Stimulated activated CD4-positive, alpha-beta T cell treated with anti-CD3 and anti-CD28 coated beads, Interleukin-2, amount 100 ng/mL, for 24 hours (primary cell): ENCODE measurements at places on chromosomes 4 and X.

- no peak for DNase-seq
Observed at GRCh38 chr4:156628858-156629257, 342.7 kb downstream of the PDGFC start.

GRCh38 chr4:60201052-60201673 is 999.0 kb upstream of the ADGRL3 start:
- peak; percentile 28 for DNase-seq

GRCh38 chr4:153234885-153235284 is 30.6 kb downstream of the TRIM2 start:
- no peak for DNase-seq

DNA sequence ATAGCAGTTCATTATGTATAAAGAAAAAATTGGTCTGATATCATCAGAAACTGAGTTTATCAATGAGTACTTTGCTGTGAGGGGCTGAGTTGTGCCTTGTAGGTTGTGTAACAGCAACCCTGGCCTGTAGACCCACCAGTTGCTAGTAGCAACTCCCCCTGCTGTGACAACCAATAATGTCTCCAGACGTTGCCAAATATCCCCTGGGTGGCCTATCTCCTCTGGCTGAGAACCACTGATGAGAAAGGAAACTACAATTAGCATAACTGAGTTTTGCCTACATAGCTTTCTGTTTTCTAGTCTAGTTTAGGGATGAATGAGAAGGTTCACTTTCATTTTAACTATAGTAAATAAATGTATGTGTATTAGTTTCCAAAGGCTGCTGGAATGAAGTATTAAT is 234.1 kb downstream of the CPE start:
- no peak for DNase-seq

DNA sequence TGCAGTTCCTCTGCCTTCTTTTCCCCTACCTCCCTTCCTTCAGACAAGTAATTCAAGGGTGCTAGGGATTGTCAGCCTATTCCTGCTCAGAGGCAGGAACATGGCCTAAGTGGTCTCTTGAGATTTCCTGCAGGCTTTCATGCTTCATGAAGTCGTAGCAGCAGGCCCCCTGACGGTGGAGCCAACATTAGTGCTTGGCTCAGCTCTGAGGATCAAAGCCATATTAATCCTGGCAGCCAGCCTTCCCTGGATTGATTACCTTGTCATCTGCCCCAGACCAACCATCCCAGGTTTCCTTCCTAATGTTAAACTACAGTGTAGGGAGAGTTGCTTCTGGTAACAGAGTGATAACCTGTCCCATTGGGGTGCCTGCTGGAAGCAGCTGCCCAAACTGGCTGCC is 84.1 kb downstream of the SLC16A2 start:
- no peak for DNase-seq
